Stimulated activated CD8-positive, alpha-beta memory T cell treated with anti-CD3 and anti-CD28 coated beads, Interleukin-2, amount 100 ng/mL, for 48 hours (primary cell): ENCODE measurements at places on chromosomes 13 and 19.

DNA sequence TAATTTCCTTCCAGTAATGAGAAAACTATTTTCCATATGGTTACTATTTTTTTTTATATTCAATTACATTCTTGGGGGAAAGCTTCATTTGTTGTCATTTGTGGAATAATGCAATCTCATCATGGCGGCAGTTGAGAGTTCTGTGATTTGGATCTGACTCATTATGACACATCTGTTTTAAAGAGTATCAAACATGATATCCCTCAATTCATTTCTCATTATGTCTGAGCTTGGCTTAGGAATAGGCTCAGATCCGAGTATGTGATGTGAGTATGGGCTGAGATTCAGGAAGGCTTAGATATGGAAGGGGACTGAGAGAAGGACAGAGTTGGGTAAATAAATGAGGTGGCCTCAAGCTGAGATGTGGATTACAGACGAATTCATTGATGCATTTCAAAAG, 64.4 kb downstream of the POSTN start:
- DNase-seq = no peak

DNA sequence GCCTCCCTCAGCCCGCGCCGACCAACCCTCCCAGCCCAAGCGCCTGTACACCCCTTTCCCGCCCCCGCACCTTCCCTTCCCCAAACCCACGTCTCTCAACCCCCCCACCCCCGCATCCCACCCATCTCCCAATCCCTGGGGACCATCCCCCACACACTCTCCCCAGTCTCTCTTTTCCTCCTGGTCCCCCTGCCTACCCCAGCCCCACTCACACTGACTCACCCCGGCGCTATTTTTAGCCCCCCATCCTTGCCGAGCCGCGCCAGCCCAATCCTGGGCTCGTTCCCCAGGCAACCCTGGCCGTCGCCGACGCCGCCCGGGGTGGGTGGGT, 11.7 kb downstream of the CIC start:
- DNase-seq = no peak

DNA sequence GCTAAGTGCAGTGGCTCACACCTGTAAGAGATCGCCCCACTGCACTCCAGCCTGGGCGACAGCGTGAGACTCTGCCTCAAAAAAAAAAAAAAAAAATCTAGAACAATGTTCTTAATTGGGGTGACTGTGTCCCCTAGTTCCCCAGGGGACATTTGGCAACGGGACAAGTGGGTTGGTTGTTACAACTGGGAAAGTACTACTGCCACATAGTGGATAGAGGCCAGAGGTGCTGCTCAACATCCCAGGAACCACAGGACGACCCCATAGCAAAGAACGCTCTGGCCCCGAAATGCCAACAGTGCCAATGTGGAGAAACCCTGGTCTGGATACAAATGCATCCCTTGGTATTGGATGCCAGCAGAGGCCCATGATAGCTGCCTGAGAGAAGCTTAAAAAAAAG, 11.8 kb downstream of the NLRP12 start:
- no peak for DNase-seq

GRCh38 chr13:27782151-27782550, 10.1 kb upstream of the GSX1 start:
- no peak for DNase-seq

- DNase-seq = no peak
Observed at GRCh38 chr13:95643936-95644598, 439 bp downstream of the DZIP1 start.

GRCh38 chr19:29576761-29577648, 29.1 kb upstream of the POP4 start:
- no peak for DNase-seq

GRCh38 chr13:49667773-49668172, 23.5 kb downstream of the EBPL start:
- no peak for DNase-seq

DNA sequence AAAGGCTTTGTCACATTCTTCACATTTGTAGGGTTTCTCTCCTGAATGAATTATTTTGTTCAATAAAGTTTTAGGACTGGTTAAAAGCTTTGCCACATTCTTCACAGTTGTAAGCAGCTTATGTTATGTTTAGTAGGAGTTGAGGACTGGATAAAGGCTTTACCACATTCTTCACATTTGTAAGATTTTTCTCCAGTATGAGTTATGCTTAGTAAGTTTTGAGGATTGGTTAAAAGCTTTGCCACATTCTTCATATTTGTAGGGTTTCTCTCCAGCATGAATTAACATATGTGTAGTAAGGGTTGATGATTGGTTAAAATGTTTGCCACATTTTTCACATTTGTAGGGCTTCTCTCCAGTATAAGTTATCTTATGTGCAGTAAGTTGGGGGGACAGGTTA, 79.9 kb downstream of the ZNF431 start:
- DNase-seq = no peak

- DNase-seq = no peak
Observed at GRCh38 chr13:34815526-34815925, 126.5 kb upstream of the NBEA start.

- DNase-seq = no peak
Observed at GRCh38 chr13:95492044-95492801, 60.3 kb upstream of the CLDN10 start.

- no peak for DNase-seq
Observed at GRCh38 chr13:80962855-80963254, 621.9 kb upstream of the SPRY2 start.
